ENCODE measurements at places on chromosomes 7 and 10. TPM values are rescaled to one million over a fixed set of nuclear protein-coding genes. Genes with fewer than 3 reads are reported as not detected.
A peak's percentile ranks its signal among the peaks of the same experiment; 100 is the strongest.

Gene PON3
- total RNA-seq, result 8.5 TPM

Gene ITGA8
- total RNA-seq, result 2.9 TPM

Gene ZC3HAV1L
- 12.5 TPM for total RNA-seq

Gene PRSS58
- not detected for total RNA-seq

Gene WNT2
- total RNA-seq, result 2.4 TPM

Gene CPA2
- not detected for total RNA-seq

Gene NKX1-2
- total RNA-seq, result not detected

- no peaks in the 10 kb centered on the region for H3K4me1 ChIP-seq
- DNase-seq, result no peak
- H3K36me3 ChIP-seq, result no peaks in the 10 kb centered on the region
- no peak overlapping the region for H3K27ac ChIP-seq
- no peaks in the 10 kb centered on the region for H3K27me3 ChIP-seq
These were observed 2.9 kb downstream of the AS3MT start for GRCh38 chr10:102872163-102872562.

GRCh38 chr7:87036985-87037384 lies 22.5 kb downstream of the ELAPOR2 start:
- no peak for DNase-seq
- no peaks in the 10 kb centered on the region for H3K27me3 ChIP-seq

- H3K27ac ChIP-seq, result no peak overlapping the region
- H3K4me3 ChIP-seq, result no peak overlapping the region
- no peaks in the 10 kb centered on the region for H3K36me3 ChIP-seq
These were observed 185.6 kb downstream of the PFKFB3 start for GRCh38 chr10:6388261-6388893.

GRCh38 chr10:61778137-61778536 lies 115.4 kb downstream of the CABCOCO1 start:
- no peak for DNase-seq
- no peaks in the 10 kb centered on the region for H3K4me1 ChIP-seq
- H3K27ac ChIP-seq, result no peak overlapping the region
- no peak overlapping the region for H3K4me3 ChIP-seq
- no peaks in the 10 kb centered on the region for H3K27me3 ChIP-seq

GRCh38 chr7:126856691-126857291 lies 395.9 kb downstream of the GRM8 start:
- no peaks in the 10 kb centered on the region for H3K27me3 ChIP-seq
- H3K27ac ChIP-seq, result no peak overlapping the region
- no peaks in the 10 kb centered on the region for H3K36me3 ChIP-seq
- no peak for DNase-seq
- no peak overlapping the region for H3K4me3 ChIP-seq
- H3K4me1 ChIP-seq, result no peaks in the 10 kb centered on the region

GRCh38 chr7:33534833-33535232 lies 370.5 kb upstream of the BMPER start:
- peaks cover 3% of the 10 kb centered on the region for H3K36me3 ChIP-seq
- DNase-seq, result no peak
- H3K4me3 ChIP-seq, result no peak overlapping the region
- H3K27ac ChIP-seq, result no peak overlapping the region
- H3K4me1 ChIP-seq, result no peaks in the 10 kb centered on the region
- H3K27me3 ChIP-seq, result no peaks in the 10 kb centered on the region

DNA sequence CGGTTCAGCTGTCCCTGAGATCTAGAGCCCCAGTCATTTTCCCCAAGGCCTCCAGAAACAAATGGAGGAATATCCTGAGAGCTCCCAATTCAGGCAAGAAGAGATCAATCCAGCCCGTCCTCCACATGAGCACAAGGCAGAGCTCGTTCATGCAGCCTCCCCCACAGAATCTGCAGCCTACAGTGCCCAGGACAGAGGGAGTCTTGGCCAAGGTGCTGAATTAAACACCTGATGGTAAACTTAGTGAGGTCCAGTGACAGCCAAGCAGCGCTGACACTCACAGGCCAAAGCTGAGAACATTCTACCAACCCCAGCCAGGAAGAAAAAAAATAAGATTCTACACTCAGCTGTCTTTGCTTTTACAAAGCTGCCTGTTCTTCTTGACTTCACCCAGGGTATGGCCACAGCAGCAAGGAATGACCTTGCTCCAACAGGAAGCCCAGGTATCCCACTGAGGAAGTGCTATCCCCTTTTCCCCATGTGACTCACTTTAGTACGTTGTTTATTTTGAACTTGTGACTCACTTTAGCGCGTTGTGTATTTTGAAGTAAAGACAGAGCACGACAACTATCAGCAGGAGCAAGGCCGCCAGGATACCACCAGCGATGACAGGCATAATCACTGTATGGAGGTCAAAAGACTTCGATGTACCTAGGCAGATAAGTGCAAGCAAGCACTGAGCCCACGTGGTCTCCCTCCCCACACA lies 4.4 kb upstream of the CUZD1 start:
- no peaks in the 10 kb centered on the region for H3K27me3 ChIP-seq
- H3K4me3 ChIP-seq, result no peak overlapping the region
- H3K27ac ChIP-seq, result no peak overlapping the region
- no peaks in the 10 kb centered on the region for H3K4me1 ChIP-seq

GRCh38 chr10:69215405-69216171 lies 4.5 kb upstream of the HKDC1 start:
- no peaks in the 10 kb centered on the region for H3K36me3 ChIP-seq
- H3K27me3 ChIP-seq, result no peaks in the 10 kb centered on the region
- no peak for DNase-seq
- H3K4me3 ChIP-seq, result no peak overlapping the region
- H3K27ac ChIP-seq, result no peak overlapping the region

- H3K4me1 ChIP-seq, result no peaks in the 10 kb centered on the region
- no peaks in the 10 kb centered on the region for H3K27me3 ChIP-seq
- no peaks in the 10 kb centered on the region for H3K36me3 ChIP-seq
- DNase-seq, result no peak
These were observed 281.4 kb downstream of the NXPH1 start for GRCh38 chr7:8714791-8715190.

- no peak for DNase-seq
- H3K4me3 ChIP-seq, result no peak overlapping the region
- H3K27ac ChIP-seq, result no peak overlapping the region
These were observed 98.9 kb downstream of the KMT2C start for GRCh38 chr7:152336754-152337368.

DNA sequence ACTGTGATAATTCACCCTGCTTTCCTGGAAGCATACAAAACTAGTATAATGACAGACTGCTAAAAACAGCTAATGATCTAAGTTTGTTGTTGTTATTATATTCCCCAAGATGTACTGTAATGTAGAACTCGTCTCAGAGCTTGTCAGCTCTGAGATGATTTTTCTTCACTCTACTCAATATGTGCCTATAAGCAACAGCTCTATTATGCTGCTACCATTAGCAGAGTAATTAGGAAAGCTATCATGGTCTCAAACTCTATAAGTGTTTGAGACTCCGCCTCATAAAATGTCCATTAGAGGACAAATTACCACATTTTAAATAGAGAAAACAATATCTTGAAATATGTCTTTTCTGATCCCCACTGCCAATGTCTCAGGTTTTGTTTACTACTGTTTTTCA lies 476.5 kb upstream of the PCDH15 start:
- H3K27ac ChIP-seq, result no peak overlapping the region
- no peaks in the 10 kb centered on the region for H3K36me3 ChIP-seq
- DNase-seq, result no peak
- no peaks in the 10 kb centered on the region for H3K4me1 ChIP-seq
- no peak overlapping the region for H3K4me3 ChIP-seq

DNA sequence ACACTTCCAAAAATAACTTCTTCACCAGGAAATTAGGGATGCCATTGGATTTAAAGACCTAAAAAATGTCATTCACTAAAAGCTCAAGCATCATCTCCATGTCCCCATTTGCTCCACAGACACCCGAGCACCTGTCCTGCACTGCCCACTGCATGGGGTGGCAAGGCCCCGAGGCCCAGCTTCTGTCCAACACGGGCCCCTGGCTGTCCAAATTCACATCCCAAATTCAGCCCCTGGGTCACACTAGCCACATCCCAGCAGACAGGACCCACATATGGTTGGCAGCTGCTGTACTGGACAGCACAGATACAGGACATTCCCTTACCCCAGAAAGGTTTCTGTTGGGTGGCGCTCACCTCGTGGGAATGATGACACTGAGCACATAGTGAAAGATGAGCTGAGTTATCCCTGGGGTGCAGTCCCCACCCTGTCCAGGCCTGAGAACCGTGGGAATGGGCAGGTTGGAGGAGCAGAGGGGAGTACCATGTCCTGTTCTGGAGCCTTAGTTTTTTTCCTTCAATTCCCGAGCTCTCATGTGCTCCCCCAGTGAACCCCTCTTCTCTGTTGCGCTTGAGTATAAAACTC lies 55.3 kb downstream of the CSGALNACT2 start:
- no peak for DNase-seq
- H3K36me3 ChIP-seq, result no peaks in the 10 kb centered on the region
- no peaks in the 10 kb centered on the region for H3K4me1 ChIP-seq
- no peak overlapping the region for H3K27ac ChIP-seq

DNA sequence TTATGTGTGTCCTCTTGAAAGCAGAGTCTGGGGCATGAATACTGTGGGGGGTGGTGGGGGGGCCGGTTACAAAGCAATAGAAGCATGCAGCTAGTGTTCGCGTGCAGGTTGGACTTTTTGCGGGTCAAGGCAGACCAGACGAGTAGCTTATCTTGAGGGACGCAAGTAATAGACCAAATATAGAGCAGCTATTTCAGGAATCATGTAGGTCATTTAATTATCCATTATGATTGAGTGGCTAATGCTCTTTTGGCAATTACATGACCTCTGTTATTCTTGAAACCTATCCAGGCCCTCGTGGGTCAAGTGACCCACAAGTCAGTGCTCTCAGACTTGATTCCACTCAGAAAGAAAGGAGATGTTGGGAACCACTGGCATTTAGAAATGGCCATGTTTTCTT lies 93.0 kb downstream of the BTRC start:
- no peaks in the 10 kb centered on the region for H3K4me1 ChIP-seq
- H3K4me3 ChIP-seq, result no peak overlapping the region
- no peak overlapping the region for H3K27ac ChIP-seq
- no peak for DNase-seq

DNA sequence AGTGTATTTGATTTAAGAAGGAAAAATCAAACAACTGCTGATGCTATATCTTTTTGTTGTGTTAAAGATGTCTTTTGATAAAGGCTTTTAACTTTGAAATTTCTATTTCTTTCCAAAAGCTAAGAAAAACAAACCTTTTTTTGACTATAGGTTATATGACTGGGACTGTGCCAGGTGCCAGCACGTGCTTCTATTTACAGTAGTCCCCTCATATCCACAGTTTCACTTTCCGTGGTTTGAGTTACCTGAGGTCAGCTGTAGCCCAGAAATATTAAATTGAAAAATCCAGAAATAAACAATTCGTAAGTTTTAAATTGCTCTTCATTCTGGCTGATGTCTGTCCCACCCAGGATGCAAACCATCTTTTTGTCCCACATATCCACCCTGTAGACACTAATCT lies 104.3 kb downstream of the BBS9 start:
- no peak overlapping the region for H3K27ac ChIP-seq
- H3K27me3 ChIP-seq, result no peaks in the 10 kb centered on the region
- H3K4me1 ChIP-seq, result no peaks in the 10 kb centered on the region

GRCh38 chr10:47094126-47094525 lies 182.9 kb downstream of the PTPN20 start:
- H3K27me3 ChIP-seq, result no peaks in the 10 kb centered on the region
- no peaks in the 10 kb centered on the region for H3K36me3 ChIP-seq
- no peak overlapping the region for H3K27ac ChIP-seq
- H3K4me3 ChIP-seq, result no peak overlapping the region
- H3K4me1 ChIP-seq, result no peaks in the 10 kb centered on the region
- DNase-seq, result no peak

DNA sequence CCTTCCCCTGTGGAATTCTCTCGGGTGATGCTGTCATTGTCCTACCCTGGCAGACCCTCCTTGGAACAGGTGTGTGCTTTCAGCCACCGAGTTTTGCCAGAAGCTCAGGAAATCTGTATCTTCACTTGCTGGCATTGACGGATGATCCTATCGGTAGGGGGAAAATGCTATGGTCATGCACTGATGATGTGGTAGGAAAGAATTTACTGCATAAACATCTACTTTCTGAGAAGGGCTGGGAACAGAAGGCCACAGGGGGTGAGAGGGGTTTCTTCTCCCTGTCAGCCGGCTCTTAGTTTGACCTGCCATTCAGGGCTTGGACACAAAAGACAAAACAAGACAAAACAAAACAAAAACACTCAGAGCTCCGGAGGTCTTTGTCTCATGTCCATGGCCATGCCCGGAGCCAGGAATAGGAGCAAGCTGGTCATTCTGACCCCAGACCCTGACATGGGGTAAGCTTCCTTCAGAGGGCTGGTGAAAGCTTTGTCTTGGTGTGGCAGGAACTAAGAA lies 43.6 kb upstream of the CARD11 start:
- DNase-seq, result no peak
- no peaks in the 10 kb centered on the region for H3K4me1 ChIP-seq
- H3K36me3 ChIP-seq, result no peaks in the 10 kb centered on the region
- H3K27ac ChIP-seq, result no peak overlapping the region
- H3K27me3 ChIP-seq, result no peaks in the 10 kb centered on the region

DNA sequence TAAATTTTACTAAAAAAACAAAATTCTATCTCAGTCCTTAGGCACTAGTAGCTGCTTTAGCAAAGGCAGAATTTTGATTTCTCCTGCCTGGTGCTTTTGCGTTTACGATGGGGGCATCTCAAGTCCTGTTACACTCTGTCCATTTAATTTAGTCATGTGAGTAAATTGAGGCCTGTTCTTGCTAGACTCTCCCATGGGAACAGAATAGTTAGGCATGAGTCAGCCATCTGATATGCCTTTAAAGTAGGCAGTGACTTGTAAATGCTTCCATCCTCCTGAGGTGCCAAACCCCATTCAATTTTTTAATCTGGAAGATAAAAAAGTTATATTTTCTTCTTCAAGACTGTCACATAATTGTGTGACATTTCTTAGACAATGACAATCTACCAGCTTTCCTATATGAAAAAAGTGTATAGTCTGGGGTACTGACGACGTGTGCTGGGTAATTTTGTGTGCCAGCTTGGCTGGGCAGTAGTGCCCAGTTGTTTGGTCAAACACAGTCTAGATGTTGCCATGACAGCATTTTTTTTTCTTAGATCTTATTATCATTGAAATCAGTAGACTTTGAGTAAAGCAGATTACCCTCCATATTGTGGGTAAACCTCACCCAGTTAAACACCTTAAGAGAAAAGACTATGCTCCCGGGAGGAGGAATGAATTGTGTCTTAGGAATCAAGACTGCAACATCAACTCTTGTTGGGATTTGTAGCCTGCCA lies 603.4 kb downstream of the SORCS1 start:
- no peaks in the 10 kb centered on the region for H3K4me1 ChIP-seq
- no peak overlapping the region for H3K4me3 ChIP-seq
- no peak for DNase-seq
- no peaks in the 10 kb centered on the region for H3K36me3 ChIP-seq
- no peaks in the 10 kb centered on the region for H3K27me3 ChIP-seq

GRCh38 chr10:12741360-12741804 lies 260.1 kb downstream of the CCDC3 start:
- H3K4me1 ChIP-seq, result no peaks in the 10 kb centered on the region
- H3K4me3 ChIP-seq, result no peak overlapping the region
- DNase-seq, result no peak
- no peaks in the 10 kb centered on the region for H3K27me3 ChIP-seq
- peak overlapping the region; percentile 29 for H3K27ac ChIP-seq

All from breast epithelium (tissue), 4 donors.